ENCODE measurements at places on chromosomes 16 and 17.
A peak's percentile ranks its signal among the peaks of the same experiment; 100 is the strongest.

DNA sequence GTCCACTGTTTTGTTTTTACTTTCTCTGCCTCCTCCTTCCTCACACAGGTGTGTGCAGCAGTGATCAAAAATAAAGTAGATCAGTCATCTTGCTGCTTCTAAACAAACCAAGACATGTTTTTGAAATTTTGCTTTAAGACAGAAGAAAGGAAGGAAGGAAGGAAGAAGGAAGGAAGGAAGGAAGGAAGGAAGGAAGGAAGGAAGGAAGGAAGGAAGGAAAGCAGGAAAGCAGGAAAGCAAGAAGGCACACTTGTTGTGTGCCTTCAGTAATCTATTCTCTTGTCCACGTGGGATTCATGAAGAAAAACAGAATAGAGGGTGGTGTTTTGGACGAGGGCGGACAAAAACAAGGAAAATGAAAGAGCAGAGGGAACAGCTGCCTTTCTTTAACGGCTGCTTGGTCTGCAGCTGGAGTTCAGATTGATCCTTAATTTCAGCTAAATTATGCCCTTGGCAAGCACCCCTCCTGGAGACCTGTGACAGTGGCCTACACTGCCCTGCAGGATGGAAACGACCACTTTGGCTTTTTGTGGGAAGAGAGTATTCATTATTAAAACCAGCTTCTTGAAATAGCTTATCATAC is 188.5 kb upstream of the IRX3 start:
- no peak for DNase-seq

DNA sequence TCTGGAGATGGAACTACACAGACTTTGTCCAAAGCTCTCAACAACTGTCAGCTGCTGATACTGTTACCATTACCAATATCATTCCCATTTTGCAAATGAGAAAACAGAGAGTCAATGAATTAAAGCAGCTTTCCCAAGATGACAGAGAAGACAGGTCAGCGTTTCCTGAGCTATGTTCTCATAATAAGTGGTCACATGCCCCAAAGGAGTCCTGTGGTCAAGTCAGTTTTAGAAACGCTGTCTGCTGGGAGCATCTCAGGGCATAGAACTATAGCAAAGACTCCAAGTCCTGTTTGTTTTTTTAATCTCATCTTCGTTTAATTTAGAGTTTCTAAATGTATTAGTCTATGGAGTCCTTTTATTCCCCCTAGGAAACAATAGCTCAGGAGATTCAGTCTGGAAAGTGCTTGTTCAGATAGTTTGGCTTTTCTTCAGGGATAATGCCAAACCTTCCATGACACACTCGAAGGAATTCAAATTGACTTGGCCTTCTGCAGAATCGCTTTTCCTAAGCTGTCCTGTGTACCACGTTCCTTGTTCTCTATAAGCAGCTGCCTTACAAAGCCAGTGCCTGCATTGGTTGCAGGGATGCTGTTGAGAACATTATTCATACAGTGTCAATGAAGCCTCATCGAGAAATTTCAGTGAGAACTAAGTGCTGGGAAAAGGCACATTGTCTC is 12.1 kb downstream of the CCDC42 start:
- DNase-seq: no peak

GRCh38 chr17:17693253-17694168 is 12.3 kb downstream of the RAI1 start:
- peak; percentile 54 for DNase-seq

- no peak for DNase-seq
Measured at GRCh38 chr16:71771571-71771970, 37.1 kb downstream of the AP1G1 start.

DNA sequence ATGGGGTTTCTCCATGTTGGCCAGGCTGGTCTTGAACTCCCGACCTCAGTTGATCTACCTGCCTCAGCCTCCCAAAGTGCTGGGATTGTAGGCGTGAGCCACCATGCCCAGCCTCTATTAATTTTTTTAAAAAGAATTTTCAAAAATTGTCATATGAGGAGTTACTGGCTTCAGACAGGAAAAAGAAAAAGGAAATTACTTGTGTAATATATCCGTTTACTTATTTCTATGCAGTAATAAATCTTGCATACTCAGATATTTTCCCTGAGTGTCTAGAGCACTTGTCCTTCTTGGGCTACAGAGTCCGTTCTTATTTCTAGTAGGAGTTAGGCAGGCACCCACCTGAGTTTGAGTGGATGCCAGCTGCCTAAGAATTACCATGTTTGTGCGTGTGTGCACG is 85.8 kb downstream of the VMP1 start:
- no peak for DNase-seq

- DNase-seq: no peak
Measured at GRCh38 chr16:82917886-82918595, 291.3 kb downstream of the CDH13 start.

GRCh38 chr16:54403580-54403979 is 117.0 kb upstream of the IRX3 start:
- no peak for DNase-seq
